ENCODE measurements at places on chromosomes 6 and 20.

DNA sequence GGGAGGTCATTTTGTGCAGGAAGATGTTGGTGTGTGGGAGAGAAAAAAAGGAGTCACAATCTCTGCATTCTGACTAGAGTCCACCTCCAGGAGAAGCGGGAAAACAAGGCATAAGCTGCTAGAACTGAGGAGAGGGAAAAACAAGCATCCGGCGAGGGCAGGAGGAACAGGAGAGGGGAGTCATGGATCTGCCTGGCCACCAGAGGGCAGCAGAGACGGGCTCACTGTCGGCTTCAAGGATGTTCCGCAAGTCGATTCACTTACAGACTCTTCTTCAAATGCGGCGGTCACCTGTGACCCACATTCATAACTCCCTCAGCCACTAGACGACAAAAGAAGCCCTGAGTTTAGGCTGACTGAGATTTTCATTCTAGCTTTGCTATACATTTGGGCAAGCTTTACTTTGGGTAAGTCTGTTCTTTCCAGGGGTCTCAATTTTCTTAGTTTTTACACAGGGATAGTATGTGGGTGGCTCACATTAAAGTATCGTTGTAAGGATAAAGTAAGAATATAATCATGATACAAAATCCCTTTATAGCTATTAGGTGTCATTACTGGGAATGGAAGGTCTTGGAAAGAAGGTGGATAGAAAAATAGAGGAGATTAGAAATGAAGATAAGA is 6.6 kb upstream of the BTNL2 start:
- no peak for DNase-seq

DNA sequence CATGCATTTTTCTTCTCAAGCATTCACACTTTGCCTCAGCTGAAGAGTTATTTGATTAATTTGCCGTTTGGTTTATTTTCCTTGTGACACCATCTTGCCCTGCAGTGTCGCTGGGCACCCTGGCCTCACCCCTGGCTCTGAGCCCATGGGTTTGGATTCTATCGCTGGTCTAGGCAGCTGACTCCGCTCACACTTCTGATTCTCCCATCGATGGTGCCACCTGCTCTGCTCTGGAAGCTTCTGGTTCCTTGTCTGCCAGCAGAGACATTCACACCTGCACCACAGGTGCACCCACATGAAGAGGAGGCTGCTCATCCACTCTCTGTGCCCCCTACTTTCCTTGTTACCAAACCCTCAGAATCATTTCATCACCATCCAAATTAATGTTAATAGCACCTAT is 291.6 kb upstream of the CDH4 start:
- no peak for DNase-seq

- no peak for DNase-seq
Observed at GRCh38 chr6:34100788-34101187, 45.1 kb downstream of the GRM4 start.

GRCh38 chr20:35636095-35636494 is 20.5 kb downstream of the SPAG4 start:
- DNase-seq, result no peak

- no peak for DNase-seq
Observed at GRCh38 chr6:4441981-4442434, 306.6 kb upstream of the ECI2 start.

- no peak for DNase-seq
Observed at GRCh38 chr6:14811775-14812428, 434.0 kb upstream of the JARID2 start.

- no peak for DNase-seq
Observed at GRCh38 chr20:48827855-48828733, at the start of gene PREX1. Gene PREX1, minus strand, starts transcription at chr20:48827999. Its CDS starts 139 bp downstream, at chr20:48827860.

DNA sequence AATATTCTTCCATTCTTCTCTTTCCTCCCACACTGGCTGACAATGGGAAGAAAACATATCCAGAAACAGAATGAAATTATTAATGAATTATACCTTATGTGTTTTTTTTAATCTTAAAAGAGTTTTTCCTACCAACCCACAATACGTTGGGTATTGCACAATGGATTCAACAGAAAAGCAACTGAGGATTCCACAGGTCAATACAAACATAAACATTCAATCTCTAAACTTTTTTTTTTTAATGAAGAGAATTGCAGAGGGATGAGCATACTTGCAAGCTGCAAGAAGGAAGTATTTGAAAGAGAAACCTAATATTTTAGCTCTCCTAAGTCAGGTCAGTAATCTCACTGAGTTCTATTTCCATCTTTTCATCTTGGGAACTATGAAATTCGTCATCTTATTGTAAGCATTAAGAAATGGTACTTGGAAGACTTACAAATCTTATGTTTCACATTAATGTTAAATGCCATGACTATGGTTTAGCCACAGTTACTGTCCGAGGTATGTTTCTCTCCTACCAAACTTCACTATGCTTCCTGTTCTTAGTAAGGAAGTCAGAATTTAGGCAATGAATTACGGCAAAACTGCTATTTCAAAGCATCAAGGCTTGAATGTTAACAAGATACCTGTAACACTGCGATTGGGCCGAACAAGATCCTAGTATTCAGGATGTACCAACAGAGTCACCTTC is 100.8 kb downstream of the HIVEP2 start:
- no peak for DNase-seq

- DNase-seq, result no peak
Observed at GRCh38 chr6:42013134-42013516, 37.2 kb upstream of the TAF8 start.

- DNase-seq, result no peak
Observed at GRCh38 chr6:41413250-41413649, 77.8 kb downstream of the NCR2 start.

GRCh38 chr6:70390067-70390466 is 23.2 kb upstream of the FAM135A start:
- no peak for DNase-seq
